Stimulated activated CD4-positive, alpha-beta T cell treated with anti-CD3 and anti-CD28 coated beads, Interleukin-2, amount 100 ng/mL, for 48 hours (primary cell): ENCODE measurements at places on chromosomes 7 and 10.
A peak's percentile ranks its signal among the peaks of the same experiment; 100 is the strongest.

DNA sequence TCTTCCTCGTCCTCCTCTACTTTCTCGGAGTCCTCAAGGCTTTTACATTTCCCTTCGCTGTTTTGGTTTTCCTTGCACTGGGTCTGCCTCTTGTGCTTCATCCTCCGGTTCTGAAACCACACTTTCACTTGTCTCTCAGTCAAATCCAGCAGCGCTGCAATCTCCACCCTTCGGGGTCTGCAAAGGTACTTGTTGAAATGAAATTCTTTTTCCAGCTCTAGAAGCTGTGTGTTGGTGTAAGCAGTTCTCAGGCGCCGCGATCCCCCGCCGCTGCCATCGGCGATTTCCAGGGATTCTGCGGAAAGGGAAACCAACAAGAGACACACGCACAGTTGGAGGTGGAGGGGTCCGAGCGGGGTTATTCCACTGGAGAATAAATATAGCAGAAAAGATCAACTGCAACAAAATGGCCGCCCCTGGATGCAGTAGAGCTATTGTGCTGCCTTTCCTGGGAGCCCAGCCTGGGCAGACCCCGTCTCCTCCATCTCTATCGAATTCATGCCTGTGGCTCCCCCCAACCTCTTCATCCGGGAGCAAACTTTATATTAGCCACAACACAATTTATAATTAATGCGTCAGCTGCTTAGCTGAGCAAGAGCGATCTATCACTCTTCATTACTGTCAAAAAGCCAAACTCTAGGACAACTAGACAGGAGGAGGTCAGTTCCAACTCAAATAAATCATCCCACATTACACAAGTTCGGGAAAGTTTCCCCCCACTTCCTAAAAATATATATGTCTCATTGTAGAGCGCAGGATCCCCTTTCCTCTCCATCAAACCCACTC is 1.1 kb downstream of the HOXA2 start:
- DNase-seq = no peak

DNA sequence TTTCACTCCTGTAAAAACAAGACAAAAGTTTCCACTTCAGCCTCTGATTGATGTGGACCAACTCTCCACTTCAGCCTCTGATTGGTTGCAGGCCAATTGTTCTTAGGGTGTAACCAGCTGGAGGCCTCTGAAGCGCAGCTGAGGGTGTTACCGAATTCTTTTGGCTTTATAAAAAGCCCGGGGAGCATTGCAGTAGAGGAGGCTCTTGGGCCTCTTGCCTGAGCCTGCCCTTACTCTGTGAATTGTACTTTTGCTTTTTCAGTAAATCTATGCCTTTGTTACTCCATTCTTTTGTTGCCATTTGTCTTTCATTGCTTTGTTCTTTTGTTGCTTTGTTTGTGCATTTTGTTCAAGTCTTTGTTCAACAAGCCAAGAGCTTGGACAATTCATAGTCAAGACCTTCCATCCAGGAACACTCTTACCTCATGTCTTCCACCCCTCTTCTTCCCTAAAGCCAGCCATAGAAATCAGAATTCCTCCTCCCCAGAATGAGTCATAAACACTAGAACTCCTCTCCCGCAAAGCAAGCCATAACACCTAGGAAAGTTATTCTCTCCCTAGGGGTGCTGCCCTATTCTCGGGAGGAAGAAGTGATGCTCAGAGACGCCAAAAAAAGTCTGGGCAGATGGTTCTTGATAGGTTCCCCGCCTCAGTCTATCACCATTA is 53.5 kb upstream of the ARMC3 start:
- no peak for DNase-seq

GRCh38 chr7:26497801-26498596 is 206.3 kb downstream of the SNX10 start:
- no peak for DNase-seq

DNA sequence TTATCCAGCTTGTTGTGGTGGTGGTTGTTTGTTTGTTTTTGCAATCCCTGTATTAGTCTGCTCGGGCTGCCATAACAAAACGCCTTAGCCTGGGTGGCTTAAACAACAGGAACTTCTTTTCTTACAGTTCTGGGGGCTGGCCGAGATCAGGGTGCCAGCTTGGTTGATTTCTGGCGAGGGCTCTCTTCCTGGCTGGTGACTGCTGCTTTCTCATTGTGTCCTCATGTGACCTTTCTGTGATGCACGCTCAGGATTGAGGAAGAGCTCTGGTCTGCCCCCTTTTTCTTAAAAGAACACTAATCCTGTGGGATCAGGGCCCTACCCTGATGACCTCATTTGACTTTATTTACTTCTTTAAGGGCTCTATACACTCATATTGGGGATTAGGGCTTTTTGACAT is 107.1 kb upstream of the NRP1 start:
- DNase-seq = no peak

GRCh38 chr7:158329686-158330085 is 257.9 kb downstream of the PTPRN2 start:
- no peak for DNase-seq

DNA sequence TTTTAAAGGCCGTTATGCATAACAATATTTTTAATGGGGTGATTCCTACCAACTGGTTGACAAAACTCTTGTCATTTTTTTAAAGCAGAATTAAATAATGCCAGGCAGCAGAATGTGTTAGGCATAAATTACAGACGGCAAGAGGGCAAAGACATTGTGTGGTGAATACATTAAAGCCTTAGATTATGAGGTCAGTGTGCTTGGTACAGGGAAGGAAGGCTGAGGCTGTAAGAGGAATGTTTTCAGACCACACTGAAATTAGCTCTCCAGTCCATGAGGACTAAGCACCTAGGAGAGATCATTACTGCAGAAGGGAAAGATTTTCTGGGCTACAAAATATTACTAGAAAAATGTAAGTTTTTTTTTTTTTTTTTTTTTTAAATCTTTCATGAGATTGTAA is 312.8 kb upstream of the PRKCQ start:
- DNase-seq = no peak

DNA sequence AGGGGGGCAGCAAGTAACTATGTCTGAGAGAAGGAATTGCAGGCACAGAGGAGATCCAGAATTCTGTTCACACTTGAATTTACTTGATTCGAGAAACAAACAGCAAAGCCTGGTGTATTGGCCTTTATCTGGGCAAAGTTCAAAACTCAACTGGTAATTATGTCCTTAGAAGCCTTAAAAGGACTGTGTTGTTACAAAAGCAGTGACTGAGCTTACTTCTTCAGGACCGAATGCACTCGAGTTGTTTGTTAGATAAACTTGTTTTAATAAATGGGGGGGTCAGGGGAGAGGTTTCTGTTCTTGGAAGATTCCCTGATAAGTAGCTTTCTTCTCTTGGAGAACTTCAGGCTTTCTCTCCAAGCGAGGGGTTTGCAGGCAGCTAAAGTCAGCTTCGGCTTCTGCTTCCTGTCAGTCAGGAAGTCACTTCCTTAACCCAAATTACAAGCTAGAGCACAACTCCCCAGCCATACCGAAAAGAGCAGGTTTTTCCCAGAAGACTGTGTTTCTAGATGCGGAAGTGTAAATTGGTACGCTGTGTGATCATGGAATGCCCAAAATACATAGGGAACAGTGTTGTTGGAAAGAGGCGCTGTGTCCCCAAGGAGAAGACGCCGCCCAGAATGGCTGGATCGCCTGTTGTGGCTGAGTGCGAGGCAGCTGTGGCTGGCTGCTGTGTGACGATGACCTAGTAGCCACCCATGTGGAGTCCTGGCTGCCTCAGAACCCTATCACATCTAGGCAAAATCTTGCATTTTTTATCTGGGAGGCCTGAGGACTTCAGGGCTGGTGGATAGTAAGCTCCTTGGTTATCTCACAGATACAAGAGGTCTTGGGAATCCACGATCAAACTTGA is 110.4 kb downstream of the TCF7L2 start:
- no peak for DNase-seq

DNA sequence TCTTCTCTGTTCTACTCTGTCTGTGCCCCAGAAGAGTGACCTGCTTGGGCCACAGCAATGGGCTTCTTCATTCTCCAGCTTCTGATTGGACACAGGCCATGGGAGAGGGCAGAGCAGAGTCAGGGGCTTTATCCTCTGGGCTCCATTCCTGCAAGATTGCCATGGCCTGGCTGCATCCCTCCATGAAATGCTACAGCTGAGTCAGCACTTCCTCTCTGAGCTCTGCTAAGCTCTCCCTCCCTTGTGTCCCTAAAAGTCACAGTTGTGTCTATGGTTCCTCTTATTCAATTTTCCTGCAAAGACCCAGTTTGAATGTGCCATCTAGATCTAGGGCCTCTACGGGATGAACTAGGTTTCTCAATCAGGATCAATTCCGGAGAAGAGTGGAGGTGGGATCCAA is 903.8 kb downstream of the TYW1 start:
- no peak for DNase-seq

DNA sequence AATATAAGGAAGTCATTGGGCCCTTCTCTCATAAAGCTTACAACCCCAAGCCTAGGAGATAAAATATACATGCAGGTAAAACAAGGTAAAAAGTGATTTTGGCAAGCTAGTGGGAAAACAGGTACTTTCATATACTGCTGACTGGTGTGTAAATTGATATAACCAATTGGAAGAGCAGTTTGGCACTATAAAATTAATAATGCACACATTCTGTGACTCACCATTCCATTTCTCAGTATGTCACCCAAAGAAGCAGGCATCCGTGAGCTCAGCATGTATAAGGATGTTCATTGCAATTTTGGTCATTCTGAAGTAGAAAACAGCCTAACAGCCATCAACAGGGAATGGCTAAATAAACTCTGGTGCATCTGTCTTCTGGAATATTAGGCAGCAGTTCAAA is 2.9 kb downstream of the MACROH2A2 start:
- no peak for DNase-seq

GRCh38 chr7:71733107-71733870 is 601.3 kb downstream of the GALNT17 start:
- peak; percentile 73 for DNase-seq

DNA sequence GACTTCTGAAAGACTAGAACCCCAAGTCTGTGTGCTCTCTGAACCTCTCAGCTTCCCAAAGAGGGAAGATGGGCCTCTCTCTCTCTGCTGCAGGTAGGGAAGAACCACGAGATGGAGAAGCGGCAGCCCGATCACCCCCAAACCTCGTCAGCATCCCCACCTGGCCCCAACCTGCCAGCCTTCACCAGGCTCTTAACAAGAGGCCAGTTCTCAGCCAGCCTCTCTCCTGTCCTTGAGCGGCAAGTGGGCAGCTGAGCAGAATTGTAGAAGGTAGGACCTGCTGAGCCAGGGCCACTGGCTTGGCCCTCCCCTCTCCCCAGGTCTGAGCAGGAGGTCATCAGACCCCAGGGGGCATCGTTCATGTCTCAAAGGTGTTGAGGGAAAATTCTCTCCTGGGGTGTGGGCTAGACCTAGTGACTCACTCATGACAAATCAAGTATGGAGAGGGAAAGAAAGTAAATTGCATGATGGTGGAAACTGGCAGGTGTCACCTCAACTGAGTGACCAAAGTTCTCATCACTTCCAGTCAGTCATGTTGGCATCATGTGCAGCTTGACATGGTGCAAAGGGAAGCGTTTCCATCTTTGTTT is 92.0 kb upstream of the GPR26 start:
- no peak for DNase-seq

GRCh38 chr10:5888351-5888750 is 1.3 kb downstream of the ANKRD16 start:
- DNase-seq = no peak

GRCh38 chr7:8507566-8507965 is 74.2 kb downstream of the NXPH1 start:
- DNase-seq = no peak

DNA sequence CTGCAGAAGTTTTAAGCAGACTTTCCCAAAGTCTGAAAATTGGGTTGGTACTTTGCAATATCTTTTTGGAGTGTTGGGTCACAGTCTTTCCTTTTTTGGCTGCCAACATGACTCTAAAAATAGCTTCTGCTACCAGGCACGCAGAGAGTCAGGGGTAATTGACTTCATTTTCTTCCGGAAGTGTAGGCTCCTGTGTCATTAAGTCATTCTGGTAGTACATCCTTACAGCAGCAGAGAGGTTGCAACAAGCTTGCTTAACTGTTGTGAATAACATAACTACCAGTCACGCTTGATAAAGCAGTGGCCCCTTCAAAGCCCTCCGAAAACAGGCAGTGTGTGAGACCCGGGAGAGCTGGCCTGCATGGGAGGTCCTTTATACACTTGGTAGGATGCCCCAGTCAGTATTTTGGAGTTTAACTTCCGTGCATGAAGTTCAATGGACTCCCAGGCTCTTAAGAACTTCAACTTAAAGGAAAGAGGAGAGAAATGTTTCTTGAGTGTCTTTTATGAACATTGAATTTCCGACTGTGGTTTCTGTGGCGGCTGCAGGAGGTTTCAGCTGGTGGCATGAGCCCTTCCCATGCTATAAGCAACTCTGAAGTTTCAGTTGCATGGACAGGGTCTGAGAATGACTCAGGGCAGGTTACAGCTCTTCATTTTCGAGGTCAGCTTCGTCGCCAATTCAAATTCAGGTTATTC is 310.7 kb downstream of the GALNT17 start:
- no peak for DNase-seq

DNA sequence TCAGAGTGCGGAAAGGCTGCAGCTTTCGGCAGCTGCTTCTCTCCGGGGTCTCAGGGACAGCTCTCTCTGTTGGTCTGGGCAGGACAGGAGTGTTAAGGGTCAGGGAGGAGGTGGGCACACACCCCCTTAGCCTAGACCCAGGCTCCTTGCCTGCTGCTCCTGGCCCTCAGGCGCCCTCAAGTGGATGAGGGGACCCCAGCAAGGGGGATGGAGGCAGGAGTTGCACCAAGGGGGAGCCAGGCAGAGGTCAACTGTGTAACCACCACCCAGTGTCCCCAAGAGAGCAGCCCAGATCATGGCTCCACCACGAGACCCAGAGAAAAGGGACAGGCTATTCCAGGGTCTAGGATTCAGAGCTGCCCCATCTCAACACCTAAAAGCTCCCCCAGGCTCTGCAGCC is 26.9 kb downstream of the SPOCK2 start:
- no peak for DNase-seq

GRCh38 chr7:95001815-95002561 is 94.6 kb downstream of the PPP1R9A start:
- DNase-seq = no peak

GRCh38 chr7:107588529-107589130 is 8.6 kb downstream of the BCAP29 start:
- DNase-seq = no peak

DNA sequence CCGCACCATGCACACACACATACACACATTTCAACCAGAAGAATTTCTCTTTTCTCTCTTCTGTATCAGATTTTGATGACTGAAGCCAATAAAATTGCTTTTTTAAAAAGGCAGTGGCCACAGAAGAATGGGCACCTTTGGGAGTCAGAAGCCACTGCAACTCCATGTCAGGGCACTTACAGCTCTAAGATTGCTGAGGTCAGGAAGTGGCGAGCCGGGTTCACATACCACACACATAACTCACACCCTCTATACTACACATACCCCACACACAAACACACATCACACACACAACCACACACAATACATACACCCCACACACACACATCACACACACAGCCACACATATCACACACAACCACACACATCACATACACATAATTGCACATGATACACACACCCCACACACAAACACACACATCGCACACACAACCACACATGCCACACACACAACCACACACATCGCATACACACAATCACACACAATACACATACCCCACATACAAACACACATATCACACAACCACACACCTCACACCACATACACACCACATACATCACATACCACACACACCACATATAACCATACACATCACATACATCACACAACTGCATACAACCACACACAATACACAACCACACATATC is 31.2 kb downstream of the GPRIN2 start:
- no peak for DNase-seq
